Upper lobe of left lung (tissue), 6 donors: ENCODE measurements at places on chromosomes 2 and 18. TPM values are rescaled to one million over a fixed set of nuclear protein-coding genes. Genes with fewer than 3 reads are reported as not detected.

- H3K4me1 ChIP-seq = no peaks in the 10 kb centered on the region
- H3K4me3 ChIP-seq = no peak overlapping the region
- no peak overlapping the region for H3K27ac ChIP-seq
- DNase-seq = no peak
Measured at GRCh38 chr2:40178171-40178778, 273.6 kb downstream of the SLC8A1 start.

The COL3A1 gene
- total RNA-seq = 185 TPM

DNA sequence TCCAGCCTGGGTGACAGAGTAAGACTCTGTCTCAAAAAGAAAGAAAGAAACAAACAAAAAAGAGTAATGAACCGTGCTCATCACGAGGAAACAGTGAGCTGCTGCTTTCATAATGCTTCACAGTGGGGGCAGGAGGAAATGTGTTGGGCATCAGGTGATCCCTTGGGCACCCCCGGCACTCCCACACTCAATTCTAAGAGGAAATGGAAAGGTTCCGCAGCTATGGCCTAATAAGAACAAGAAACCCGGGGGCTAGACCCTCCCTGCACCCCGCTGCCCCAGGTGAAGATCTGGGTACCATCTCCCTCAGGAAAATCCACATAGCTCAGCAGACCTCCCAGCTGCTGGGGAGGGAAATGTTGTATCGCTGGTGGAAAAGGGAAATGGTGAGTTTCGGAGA lies 118.9 kb downstream of the LPIN1 start:
- no peaks in the 10 kb centered on the region for H3K27me3 ChIP-seq
- no peaks in the 10 kb centered on the region for H3K36me3 ChIP-seq
- no peak for DNase-seq
- no peak overlapping the region for H3K27ac ChIP-seq

DNA sequence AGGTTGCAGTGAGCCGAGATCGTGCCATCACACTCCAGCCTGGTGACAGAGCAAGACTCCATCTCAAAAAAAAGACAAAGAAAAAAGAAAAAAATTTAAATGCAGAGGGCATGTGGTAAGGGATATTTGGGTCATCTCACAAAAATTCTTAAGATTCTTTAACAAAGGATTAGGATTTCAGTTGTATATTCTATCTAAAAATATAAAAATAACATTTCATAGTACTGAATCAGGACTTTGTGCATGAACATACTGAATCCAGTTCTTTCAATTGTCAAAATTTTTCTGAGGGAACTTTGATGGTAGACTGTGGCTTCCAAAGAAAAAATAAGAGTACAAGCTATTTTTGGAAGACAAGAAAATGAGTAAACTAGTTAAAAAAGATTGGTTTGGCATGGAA lies 6.5 kb upstream of the PPP3R1 start:
- no peaks in the 10 kb centered on the region for H3K36me3 ChIP-seq
- DNase-seq = no peak
- no peak overlapping the region for H3K4me3 ChIP-seq
- H3K27ac ChIP-seq = no peak overlapping the region
- peaks cover 18% of the 10 kb centered on the region for H3K4me1 ChIP-seq
- no peaks in the 10 kb centered on the region for H3K27me3 ChIP-seq

DNA sequence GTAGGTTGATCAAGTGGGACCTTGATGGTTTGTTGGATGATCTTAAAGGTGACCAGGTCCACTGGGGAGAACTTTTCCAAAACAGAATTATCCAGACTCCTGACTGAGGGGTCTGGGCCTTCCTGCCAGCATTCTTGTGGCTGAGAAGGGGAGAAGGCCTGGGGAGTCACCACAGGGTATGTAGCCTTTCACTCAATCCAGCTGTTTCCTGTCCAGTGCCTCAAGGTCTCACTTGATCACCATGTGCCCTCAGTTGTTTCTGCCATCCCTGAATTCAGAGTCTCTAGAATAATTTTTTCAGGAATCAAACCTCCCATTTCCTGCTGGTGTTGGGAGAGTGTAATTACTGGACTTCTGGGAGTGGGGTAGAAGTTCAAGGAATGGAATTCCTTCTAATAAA lies 54.4 kb upstream of the TANC1 start:
- DNase-seq = no peak
- no peaks in the 10 kb centered on the region for H3K4me1 ChIP-seq

The ANKRD62 gene
- not detected for total RNA-seq

GRCh38 chr18:51195451-51196117 lies 1.9 kb downstream of the MEX3C start:
- H3K4me3 ChIP-seq = peak overlapping the region; percentile 64
- H3K4me1 ChIP-seq = peaks cover 17% of the 10 kb centered on the region
- no peaks in the 10 kb centered on the region for H3K27me3 ChIP-seq
- H3K27ac ChIP-seq = peak overlapping the region; percentile 96
- no peak for DNase-seq

The GPR45 gene
- not detected for total RNA-seq

DNA sequence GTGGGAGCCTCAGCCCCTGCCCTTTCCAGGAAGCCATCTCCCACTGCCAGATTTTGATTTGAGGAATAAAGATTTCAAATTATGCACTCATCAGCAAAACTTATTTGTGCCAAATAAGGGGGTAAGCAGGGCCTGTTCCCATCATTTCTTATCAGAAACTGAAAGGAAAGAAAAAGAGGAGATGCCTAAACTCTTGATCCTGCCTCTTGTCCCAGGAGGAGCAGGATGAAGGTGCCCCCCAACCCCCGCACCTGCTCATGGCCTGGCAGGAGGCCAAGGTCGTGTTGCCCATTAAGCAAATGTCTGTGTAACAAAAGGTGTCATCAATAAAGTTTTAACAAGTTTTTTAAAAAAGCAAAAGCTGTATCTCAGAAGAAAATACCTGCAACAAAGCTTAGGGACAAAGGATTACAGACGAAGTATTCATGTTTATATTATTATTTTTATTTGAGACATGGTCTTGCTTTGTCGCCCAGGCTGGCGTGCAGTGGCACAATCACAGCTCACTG lies 80.0 kb downstream of the INPP5D start:
- H3K4me3 ChIP-seq = no peak overlapping the region
- no peaks in the 10 kb centered on the region for H3K27me3 ChIP-seq
- no peak overlapping the region for H3K27ac ChIP-seq
- no peak for DNase-seq

The C18orf54 gene
- total RNA-seq = 4.2 TPM

GRCh38 chr18:27735117-27735516 lies 441.8 kb downstream of the CDH2 start:
- H3K36me3 ChIP-seq = no peaks in the 10 kb centered on the region
- H3K4me1 ChIP-seq = no peaks in the 10 kb centered on the region
- H3K27ac ChIP-seq = no peak overlapping the region
- no peak overlapping the region for H3K4me3 ChIP-seq
- no peak for DNase-seq

The SNORC gene
- total RNA-seq = 0.61 TPM

The ETAA1 gene
- 14.4 TPM for total RNA-seq

The EVA1A gene
- total RNA-seq = 72.1 TPM

The CCDC148 gene
- 1.6 TPM for total RNA-seq

The TGFA gene
- 7.2 TPM for total RNA-seq

GRCh38 chr2:155424518-155424917 lies 726.0 kb downstream of the KCNJ3 start:
- no peak overlapping the region for H3K27ac ChIP-seq
- no peaks in the 10 kb centered on the region for H3K36me3 ChIP-seq
- DNase-seq = no peak

DNA sequence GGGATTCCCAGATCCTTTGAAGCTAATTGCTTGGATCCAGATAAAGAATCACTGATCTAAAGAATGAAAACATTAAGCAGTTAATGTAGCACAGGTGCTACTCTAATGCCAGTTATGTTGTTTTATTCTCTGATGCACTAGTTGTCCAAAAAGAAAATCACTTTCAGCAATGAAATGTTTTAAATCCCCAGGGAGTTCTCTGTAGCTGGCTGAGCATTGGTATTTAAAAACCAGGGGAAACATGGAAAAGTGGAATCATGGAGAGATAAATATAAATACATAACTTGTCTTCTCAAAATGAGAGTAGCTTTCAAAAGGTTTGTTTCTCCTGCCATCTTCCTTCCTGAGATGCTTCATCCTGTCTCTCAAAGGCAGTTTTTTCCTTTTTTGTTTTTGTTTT lies 37.7 kb downstream of the CD302 start:
- peaks cover 6% of the 10 kb centered on the region for H3K36me3 ChIP-seq
- no peak overlapping the region for H3K4me3 ChIP-seq
- no peaks in the 10 kb centered on the region for H3K27me3 ChIP-seq
- no peak for DNase-seq

DNA sequence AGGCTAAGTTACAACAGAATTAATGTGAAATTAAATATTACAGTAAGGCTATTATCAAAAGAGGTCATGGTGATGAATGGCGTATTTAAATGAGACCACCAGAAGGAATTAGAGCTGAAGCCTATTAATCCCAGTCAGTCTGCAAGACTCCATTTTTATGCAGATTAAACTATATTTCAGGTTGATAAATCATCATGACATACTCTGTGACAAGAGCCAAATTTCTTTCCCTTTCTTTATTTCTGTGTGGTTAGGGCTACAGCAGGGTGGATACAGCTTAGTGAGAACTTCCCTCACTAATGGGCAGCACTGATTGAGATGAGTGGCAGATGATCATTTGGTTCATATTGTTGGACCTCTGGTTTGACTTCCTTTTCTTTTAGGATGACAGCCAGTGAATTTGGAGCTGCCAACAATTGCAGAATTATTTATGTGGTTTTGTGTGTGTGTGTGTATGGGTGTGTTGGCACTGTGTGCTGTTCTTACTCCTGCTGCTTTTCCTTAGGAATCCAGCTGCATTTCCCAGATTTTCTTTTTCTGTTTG lies 481.3 kb downstream of the PIK3C3 start:
- H3K36me3 ChIP-seq = no peaks in the 10 kb centered on the region
- no peaks in the 10 kb centered on the region for H3K4me1 ChIP-seq
- no peak overlapping the region for H3K27ac ChIP-seq
- no peaks in the 10 kb centered on the region for H3K27me3 ChIP-seq
- H3K4me3 ChIP-seq = no peak overlapping the region

- H3K36me3 ChIP-seq = no peaks in the 10 kb centered on the region
- DNase-seq = no peak
- H3K4me3 ChIP-seq = no peak overlapping the region
Measured at GRCh38 chr2:25337276-25337675, 4.4 kb downstream of the DNMT3A start.

GRCh38 chr18:7616661-7617060 lies 49.5 kb downstream of the PTPRM start:
- peak overlapping the region; percentile 18 for H3K27ac ChIP-seq
- H3K4me3 ChIP-seq = no peak overlapping the region
- no peaks in the 10 kb centered on the region for H3K27me3 ChIP-seq
- H3K4me1 ChIP-seq = peaks cover 44% of the 10 kb centered on the region
- no peaks in the 10 kb centered on the region for H3K36me3 ChIP-seq

The ATP8B1 gene
- total RNA-seq = 27.1 TPM

The TOGARAM2 gene
- 11.6 TPM for total RNA-seq

GRCh38 chr2:97834610-97835009 lies 121.2 kb downstream of the ZAP70 start:
- H3K27me3 ChIP-seq = no peaks in the 10 kb centered on the region
- no peak overlapping the region for H3K4me3 ChIP-seq
- H3K36me3 ChIP-seq = no peaks in the 10 kb centered on the region
- no peak overlapping the region for H3K27ac ChIP-seq
- H3K4me1 ChIP-seq = no peaks in the 10 kb centered on the region

- H3K4me3 ChIP-seq = no peak overlapping the region
- H3K27me3 ChIP-seq = no peaks in the 10 kb centered on the region
- H3K27ac ChIP-seq = no peak overlapping the region
- H3K36me3 ChIP-seq = no peaks in the 10 kb centered on the region
- DNase-seq = no peak
Measured at GRCh38 chr18:7742224-7742623, 175.1 kb downstream of the PTPRM start.

DNA sequence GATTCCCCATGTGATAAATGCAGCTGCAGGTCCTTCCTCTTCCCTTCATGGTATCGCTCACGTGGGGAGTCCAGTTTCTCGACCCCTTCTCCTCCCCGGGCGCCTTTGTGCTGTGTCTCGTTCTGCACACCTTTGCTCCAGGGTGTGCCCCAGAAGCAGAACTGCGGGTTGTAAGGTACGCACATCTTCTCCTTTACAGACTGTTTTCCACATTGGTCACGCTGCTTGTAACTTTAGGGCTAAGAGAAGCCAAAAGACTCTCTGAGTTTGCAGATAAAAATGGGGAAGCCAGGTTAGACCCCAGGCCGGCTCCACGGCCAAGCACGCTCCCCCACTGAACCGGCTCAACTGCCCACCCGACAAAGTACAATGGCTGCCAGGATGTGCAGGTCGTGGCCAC lies 45.9 kb upstream of the TFCP2L1 start:
- H3K36me3 ChIP-seq = no peaks in the 10 kb centered on the region
- DNase-seq = peak; percentile 8
- H3K27ac ChIP-seq = no peak overlapping the region
- H3K27me3 ChIP-seq = no peaks in the 10 kb centered on the region
- no peak overlapping the region for H3K4me3 ChIP-seq
- peaks cover under 1% of the 10 kb centered on the region for H3K4me1 ChIP-seq

The CFC1 gene
- 0.34 TPM for total RNA-seq

DNA sequence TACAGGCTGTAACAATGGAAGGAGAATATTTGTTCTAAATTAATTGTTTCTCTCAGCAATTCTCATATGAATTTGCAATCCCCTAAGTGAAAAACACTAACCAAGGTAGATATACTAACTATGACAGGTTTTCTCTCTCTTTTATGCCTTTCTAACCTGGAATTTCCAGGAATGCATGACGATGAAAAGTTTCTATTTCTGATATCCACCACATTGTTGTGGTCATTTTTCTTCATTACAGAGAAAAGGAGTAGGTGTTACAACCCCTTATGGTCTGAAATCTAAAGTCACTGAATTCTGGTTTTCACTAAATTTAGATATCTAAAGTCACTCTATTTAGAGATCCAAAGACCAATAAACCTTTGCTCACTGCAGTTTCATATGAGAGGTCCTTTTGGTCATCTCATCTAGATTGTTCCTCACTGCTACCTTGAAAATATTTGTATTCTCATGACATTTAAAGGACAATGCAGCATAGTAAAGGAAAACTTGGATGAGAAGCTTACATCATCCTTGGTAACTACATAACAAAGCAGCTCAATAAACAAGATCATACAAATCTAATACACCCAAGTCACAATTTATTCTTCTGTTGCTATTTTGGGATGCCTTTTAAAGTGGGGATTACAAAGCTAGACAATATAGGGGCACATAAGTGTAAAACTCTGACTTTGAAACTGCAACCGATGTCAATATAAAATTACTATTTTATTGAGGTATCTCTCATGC lies 85.8 kb downstream of the TCF4 start:
- H3K4me1 ChIP-seq = peaks cover 4% of the 10 kb centered on the region
- peak overlapping the region; percentile 49 for H3K27ac ChIP-seq
- H3K27me3 ChIP-seq = no peaks in the 10 kb centered on the region
- H3K4me3 ChIP-seq = no peak overlapping the region
- H3K36me3 ChIP-seq = no peaks in the 10 kb centered on the region
